HFFc6 (cell line): ENCODE measurements at places on chromosomes 3 and 15.

DNA sequence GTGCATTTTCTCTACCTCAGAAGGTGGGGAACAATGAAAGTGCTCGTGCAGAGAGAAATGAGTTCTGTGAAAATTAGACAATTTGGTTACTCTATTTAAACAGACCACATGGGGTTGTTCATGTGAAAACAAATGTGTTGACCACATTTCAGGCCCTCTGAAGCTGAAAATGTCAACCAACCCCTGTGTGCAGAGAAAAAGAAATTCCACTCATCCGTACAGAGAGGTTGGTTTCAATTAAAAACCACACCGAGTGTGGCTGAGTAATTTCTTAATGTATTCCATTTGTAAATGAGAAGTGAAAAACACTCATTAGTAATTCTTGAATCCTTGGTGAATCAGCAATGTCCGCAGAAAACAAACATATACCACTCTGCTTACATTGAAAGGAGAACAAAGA lies 46.9 kb upstream of the SLC7A14 start:
- no peak for DNase-seq

DNA sequence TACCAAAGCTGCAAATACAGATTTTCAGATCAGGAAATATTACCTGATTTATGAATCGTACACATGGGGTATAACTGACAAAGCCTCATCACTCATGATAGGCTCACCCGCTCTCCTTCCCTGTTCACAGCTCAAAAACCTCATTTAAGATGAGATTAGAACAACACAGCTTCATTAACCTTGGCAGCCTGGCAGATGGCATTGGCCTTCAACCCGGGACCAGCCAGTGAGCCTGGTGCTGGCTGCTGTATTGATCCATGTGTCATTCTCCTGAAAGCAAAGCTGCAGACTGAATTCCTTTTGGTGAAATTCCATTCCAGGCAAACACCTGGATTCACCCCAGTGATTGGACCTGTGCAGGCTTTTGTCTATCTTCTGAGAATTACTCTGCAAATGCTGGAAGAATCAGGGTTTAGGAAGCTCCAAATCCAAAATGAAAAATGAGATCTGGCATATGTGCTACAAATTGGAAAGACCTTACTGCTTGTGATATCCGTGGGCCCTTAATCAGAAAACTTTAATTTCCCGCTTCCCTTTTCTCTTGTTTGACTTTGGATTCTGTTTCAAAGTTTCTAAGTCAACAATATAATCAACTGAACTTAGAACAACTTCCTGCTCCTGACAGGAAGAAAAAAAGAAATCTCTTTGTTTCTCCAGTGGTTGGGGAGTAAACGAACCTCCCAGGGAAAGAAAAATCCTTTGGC lies 189.1 kb upstream of the KBTBD8 start:
- DNase-seq, result no peak

DNA sequence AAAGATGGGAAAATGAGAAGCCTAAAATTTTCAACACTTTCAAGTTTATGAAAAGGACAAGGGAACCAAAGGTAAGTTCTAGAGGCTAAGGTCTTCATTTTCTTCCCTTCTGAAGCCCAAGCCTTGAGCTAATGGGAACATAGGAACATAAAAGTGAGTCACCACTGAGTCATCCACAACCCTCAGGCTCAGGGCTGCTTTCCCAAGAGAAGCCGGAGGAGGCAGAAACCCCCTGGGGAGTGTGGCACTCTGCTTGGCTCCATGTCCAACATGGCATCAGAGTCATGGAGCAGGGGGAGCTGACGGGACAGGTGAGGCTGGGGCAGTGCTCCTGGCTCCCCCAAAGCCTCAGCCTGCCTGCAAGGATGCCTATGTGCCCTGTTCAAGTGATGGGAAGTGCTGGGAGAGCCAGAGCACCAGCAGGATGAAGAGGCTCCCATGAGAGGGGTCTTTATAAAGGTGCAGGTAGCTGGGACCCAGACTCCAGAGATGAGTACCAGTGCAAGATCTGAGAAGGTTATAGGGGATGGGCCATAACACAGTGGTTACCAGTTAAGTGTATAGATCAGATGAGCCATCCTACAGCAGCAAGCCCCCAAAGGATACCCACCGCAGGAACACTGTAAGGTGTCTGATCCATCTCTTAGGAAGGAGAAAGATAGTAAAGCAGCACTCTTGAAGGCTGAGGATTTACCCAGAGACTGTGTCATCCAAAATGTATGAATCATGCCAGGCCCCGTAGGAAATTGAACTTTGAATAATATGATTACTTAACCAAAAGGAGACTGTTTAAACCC lies 31.8 kb upstream of the RYR3 start:
- DNase-seq, result peak; percentile 86

DNA sequence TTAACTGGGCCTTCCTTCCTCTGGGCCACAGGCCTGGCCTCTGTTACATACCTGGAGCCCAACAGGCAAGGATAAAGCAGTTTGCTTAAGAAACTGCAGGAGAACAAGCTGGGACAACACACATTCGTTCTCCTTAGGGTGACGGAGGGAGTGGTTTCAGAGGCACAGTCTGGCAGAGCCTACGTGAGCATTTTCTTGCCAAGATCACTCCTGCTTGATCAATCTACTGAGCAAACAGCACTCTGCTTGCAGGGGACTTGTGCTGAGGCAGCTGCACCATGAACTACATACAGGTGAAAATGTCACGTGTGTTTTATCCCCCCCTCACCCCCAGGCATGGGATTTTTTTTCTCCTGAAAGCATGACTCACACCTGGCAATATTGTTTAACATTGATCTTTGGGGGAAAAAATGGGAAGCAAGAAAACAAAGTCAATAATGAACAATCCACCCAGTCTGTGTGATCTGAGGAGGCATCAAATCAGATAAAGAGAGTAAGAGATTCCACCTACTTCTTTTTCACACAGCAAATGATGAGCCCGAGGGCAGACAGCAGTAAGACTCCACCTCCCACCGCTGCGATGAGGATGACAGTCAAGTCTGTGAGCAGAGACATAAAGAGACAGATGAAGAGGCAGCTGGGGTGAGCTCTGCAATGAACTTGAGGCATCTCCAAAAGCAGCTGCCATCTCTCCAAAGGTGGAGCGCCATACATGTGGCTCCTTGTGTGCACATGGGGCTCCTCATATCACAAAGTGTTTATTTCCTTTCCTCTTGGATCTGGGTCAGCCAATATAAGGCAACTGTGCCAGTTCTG lies 57.4 kb downstream of the CDCP1 start:
- no peak for DNase-seq

DNA sequence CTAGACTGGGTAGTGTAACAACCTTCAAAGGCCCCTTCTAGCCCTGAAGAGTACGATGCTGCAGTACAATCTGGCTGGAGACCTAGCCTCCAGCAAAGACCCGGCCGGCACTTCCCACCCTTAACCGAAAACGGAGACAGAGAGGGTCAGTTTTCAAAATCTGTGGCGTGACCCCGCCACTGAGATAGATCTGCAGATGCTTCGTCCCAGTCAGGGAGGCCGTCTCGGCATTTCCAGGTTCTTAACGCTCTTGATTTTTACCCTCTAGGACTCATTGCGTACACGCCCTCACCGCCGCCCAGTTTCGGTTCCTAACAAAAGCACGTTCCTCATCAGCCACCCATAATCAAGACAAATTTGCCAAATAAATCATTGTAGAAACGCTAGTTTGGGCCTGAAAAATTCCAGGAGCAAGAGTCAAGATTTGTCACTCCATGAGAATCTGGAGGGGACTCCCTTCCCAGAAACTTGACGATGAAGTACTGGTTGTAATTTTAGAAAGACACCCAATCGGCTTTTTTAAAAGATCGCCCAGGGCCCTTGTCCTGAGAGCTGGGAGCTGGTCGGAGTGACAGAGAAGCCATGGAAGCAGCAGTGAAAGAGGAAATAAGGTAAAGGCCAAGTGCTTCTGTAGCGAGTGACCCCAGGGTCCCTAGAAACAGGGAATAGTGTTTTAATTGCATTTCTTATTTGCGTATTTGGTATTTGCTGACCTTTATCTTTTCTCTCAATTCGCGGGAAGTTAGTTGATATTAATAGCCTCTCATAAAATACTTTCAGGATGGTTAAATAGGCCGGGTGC lies 868 bp upstream of the TMEM87A start:
- DNase-seq, result peak; percentile 74

DNA sequence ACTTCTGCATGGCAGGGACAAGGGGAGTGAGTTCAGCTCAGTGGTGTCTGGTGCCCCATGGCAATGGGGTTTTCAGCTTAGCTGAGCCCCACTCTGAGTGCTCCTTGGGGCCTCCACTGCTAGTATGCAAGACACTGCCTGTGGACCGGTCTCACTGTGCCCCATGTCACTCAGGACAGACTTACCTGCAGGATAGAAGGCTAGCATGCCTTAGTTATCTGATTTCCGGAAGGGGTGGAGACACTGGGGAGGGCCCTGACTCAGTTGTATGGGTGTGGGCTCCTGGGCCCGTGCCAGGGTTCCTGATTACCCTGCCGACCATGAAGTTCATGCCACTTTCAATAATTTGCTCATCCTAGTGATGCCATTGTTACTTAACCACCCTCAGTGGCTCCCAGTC lies 4.3 kb upstream of the SLC6A20 start:
- no peak for DNase-seq

GRCh38 chr15:92663250-92663951 lies 7.8 kb upstream of the FAM174B start:
- no peak for DNase-seq

GRCh38 chr3:45003859-45004258 lies 22.2 kb upstream of the CLEC3B start:
- DNase-seq, result no peak
